D721Med (cell line): ENCODE measurements at places on chromosomes 2 and 18.

- no peak for DNase-seq
Observed at GRCh38 chr2:183678908-183679307, 554.7 kb downstream of the NUP35 start.

GRCh38 chr2:64234150-64234549 lies 89.9 kb upstream of the PELI1 start:
- no peak for DNase-seq

GRCh38 chr2:100408941-100409340 lies 8.5 kb downstream of the CHST10 start:
- no peak for DNase-seq

GRCh38 chr2:149442346-149442745 lies 112.0 kb downstream of the LYPD6 start:
- no peak for DNase-seq

- no peak for DNase-seq
Observed at GRCh38 chr2:176833671-176834070, 378.9 kb upstream of the HNRNPA3 start.

- no peak for DNase-seq
Observed at GRCh38 chr2:134336921-134337320, 83.0 kb downstream of the MGAT5 start.

DNA sequence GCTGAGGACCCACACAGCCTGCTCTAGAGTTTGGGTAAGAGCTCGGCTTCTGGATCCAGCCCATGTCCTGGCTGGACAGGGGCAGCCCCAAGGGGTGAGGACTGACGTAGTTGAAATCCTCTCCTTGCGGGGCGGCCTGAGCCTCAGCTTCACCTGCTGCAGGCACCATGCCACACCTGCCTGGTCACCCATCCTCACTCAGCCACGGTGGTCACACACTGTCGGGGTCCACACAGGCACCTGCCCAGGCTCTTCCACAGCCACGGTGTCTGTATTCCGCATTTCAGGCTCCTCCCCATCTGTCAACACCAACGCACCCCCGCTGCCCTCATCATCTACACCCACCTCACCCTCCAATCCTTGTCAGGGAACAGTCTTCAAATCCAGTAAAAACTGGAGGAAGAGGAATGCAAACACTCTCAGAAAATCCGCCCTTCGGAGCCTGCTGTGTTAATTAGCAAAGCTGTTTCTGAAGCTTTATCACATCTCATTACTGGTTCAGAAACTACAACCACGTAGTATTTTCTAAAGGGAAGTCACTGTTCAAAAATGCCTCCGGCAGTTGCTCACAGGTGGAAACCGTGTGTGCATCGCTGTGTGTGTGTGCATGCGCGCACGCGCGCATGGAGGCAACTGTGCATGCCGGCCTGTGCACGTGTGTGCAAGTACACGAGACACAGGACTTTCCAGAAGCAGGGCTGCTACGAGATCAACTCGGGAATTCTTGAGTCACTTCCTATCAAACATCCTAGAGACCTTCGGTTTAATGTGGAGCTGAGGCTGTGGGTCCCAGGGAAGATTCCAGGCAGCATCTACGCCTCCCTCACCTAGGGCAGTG lies 38.2 kb downstream of the SLC66A2 start:
- no peak for DNase-seq

DNA sequence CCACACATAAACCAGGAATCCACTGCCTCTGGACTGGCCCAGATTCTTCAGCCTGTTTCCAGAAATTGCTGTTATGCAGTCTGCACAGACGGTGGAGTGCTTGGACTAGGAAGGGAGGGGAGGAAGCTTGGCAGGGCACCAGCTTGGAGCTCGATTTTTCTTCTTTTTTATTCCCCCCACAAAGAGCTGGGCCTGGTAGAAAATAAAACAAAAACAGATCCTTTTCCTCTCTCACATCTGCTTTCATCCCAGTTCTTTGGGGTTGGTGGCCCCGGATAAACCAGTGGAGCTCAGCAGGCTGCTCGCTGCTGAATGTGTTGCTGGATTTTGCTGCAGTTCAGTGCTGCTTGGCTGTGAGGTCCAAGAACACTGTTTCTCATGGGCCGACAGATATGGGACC lies 16.0 kb downstream of the LRRTM1 start:
- DNase-seq: no peak

DNA sequence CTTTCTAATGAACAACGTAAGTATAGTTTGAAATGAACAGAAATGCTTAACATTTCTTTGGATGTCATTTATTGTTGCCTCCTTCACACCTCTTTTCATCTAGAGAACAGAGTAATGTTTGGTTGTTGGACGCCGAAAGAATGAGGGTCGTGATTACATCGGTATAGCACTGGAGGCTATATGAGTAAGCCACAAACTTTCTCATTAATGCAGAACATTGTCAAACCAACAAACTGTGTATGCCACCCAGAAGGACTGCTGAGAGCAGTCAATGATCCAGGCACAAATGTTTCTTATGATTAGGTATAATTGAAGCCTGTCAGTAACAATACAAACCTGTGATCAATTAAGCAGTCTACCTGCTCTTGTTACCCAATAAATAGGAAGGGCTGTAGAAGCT lies 1494.7 kb upstream of the NXPH2 start:
- no peak for DNase-seq

DNA sequence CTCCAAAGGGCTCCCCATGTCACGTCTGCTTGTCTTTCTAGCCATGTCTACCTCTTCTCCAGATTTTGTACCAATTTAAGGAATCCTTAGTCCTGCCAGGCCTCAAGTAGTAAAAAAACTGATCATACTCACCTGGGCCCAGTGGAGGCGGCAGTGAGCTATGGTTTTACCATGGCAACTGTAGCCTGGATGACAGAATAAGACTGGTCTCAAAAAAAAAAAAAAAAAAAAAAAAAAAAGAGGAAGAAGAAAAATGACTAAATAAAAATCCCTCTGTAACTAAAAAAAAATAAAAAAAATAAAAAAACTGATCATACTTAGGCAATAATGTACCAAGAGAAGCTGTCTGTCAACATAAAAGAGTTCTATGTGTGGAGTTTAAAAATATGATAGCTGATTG lies 221.6 kb downstream of the NR4A2 start:
- no peak for DNase-seq
